ENCODE measurements at places on chromosomes 13 and 19.

DNA sequence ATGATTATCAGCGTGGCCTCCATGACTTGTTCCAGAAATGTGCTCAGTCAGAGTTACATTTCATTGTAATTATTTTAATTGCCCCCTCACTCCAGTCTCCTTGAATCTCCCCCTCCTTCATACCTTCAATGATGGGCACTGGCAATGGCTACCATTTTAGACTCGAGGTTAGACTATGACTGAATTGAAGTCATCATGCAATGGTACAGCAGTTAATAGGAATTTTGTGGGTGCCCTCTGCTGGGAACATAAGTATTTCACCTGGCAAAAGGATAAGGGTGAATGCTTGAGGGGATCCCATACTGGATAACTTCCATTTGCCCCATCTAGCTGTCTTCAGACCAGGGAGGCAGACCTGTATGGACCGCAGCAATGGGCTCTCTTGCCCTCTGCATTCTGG lies 32.2 kb upstream of the USP12 start:
- no peak for DNase-seq

GRCh38 chr13:39893808-39894207 lies 238.3 kb downstream of the COG6 start:
- DNase-seq: no peak

DNA sequence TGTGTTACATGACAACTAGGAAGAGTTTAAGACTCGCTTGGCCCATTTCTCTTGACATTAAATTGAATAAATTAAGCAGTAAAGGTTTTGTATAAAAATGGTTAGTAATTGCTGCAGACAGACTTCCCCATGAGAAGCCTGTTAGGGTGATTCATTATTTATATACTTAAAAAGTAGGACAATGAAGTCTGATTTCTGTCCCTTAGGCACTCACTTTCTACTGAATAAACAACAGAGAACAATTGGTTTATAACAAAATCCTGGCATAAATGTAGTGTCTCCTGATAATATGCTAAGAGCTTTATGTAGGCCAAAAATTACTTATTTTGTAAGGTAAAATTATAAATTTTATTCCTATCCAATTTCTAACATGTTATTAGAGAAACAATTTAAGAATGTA lies 2138.5 kb upstream of the PCDH20 start:
- DNase-seq: no peak

DNA sequence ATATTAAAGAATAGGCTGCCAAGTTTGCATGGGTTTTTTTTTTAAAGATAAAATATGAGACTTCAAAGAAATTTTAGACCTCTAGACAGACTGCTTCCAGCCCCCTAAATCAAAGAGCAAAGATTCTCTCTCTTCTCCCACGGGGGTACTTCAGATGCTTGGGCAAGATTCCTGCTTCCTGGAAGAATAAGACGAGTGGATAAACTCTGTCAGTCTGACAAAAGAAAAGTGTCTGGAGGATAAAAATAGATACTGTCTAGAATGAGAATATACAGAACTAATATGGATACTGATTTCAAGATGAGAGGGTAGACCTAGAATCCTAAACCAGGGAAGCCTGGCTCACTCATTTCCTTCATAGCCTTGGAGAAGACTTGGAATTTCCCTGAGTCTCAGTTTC lies 435.1 kb downstream of the FOXO1 start:
- DNase-seq: no peak

DNA sequence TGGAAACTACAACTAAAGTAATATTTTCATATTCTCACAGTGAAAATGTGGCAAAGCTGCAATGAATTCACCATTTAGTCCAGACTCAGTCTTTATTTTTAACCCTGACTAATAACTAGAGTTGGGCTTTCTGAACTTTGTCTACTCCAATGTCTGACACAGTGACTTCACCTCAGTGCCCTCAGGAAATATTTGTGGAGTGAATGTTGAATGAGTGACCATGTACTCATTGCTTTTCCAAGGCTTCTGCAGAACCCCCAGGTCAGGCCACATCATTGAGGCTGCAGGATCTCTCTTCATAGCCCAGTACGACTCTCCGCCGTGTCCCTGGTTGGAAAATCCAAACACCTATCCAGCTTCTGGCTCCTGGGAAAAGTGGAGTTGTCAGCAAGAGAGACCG lies 1.8 kb downstream of the ZNF175 start:
- DNase-seq: no peak

All from dorsolateral prefrontal cortex (tissue), 122 donors.